ENCODE measurements at places on chromosomes 12 and 14. TPM values are rescaled to one million over a fixed set of nuclear protein-coding genes. Genes with fewer than 3 reads are reported as not detected.

MYO1H gene
- not detected for total RNA-seq

AVPR1A gene
- not detected for total RNA-seq

ASIC1 gene
- total RNA-seq = 5.9 TPM

TFCP2 gene
- 10.6 TPM for total RNA-seq

LTBP2 gene
- 5.8 TPM for total RNA-seq

ETFBKMT gene
- 0.74 TPM for total RNA-seq

RERG gene
- 0.05 TPM for total RNA-seq

COX6A1 gene
- 679 TPM for total RNA-seq
